ENCODE measurements at places on chromosomes 1 and 21. TPM values are rescaled to one million over a fixed set of nuclear protein-coding genes. Genes with fewer than 3 reads are reported as not detected.

The NCF2 gene
- total RNA-seq, result 5.4 TPM

The PEX14 gene
- total RNA-seq, result 19.1 TPM

The SZT2 gene
- 27.6 TPM for total RNA-seq

The BSND gene
- not detected for total RNA-seq

The ECM1 gene
- total RNA-seq, result 0.99 TPM

The SPRR3 gene
- not detected for total RNA-seq

DNA sequence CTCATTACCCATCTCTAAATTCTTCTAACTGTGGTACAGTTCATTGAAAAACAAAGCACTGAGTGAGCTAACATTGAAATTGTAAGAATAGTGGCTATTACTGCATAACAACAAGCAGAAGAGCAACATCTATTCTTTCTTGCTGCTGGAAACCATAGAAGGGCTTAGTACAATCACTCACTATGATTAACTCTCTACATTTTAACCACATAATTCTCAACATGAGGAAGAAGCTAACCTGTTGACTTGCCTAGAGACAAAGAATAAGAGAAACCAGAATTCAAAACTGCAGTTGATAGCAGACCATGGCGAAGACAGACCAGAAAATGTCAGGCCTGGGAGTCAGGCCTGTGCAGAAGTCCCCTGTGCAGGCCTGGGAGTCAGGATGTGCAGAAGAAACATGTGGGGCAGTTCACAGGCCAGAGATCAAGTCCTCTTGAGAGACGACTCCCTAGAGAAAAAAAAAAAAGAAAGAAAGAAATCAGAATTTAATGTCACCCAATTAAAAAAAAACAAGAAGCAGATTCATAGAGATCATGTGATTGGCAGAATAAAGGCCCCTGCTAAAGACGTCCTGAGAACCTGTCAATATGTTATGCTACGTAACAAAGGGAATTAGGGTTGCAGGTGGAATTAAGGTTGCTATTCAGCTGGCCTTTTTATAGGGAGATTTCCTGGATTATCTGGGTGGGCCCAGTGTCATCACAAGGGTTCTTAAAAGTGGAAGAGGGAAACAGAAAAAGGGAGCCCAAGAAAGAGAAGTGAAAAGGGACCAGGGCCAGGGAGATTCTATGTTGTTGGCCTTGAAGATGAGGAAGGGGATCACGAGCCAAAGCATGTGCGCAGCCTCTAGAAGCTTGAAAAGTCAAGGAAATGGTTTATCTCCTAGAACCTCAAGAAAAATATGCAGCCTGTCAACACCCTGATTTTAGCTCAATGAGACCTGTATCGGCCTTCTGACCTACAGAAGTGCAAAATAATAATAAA lies 94.9 kb downstream of the MRPL39 start:
- no peak for DNase-seq

DNA sequence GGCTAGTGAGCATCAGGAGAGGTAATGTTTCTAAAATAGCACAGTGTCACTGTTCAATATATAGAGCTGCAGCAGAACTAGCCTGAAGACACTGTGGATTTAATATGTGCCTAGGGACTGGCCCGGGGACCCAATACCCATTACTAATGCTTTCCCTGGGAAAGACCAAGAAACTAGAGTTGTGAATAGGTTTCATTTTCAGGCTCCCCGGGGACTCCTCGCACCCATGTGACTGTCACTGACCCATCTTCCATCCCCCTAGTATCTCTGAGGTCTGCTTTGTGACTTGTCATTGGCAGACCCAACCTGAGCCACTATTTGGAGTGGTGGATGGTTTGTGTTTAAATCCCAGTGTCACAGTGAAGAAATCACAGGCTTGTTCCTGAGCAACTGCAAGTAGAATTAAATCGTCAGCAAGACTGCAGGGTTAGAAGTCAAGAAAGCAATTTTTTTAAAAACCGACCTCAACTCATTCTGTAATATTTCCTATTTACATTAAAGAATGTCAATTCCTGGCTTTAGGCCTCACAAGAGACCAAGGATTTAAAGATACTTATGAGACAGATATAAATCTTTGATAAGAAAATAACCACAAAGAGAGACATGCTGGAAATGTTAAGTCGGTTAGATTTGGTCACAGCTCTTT lies 130.0 kb upstream of the TNR start:
- DNase-seq, result no peak

- no peak for DNase-seq
Observed at GRCh38 chr1:204888294-204888693, 17.6 kb downstream of the NFASC start.

DNA sequence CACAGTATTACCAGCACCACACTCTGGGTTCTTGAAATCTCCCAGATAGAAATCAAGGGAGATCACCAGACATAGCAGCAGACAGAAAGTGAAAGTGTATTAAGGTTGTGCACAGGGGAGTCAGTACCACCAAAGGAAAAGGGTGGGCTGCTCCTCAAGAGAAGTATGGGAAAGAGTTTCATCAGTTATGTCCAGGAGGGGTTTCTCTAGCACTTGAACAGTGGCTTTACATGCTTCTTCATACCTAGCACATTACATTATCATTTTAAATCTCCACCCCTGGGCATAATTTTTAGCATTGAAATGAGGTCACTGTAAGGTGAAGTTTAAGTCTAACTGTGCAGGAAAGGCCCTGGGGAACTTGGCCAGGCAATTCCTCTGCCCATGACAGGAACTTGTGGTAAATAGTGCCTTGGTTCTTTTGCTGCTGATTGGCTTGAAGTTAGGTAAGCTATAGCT lies 601.0 kb downstream of the NUF2 start:
- no peak for DNase-seq
